ENCODE measurements at places on chromosomes 2 and 18.

DNA sequence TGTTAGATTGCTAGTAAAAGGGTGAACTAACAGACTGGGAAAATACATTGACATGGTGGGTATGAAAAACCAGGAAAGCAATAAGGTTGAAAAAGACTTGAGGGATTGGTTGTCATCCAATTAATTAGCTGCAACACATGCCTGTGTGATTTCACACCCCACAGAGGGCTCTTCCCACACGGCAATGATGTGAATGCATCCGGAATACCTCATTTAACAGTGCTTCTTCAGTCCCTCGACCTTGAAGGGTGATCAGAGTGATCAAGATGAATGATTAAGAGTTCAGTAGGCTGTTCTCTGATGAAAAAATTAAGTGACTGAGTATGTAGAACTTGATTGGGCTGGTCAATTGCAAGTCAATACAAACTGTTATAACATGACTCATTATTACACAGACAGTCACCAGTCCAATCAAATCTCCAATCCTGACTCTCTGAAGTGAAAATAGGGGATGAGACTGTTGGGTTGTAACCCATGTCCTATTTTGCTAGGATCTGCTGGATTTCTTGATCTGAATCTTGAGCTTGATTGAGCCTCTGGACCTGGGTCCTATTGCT is 924.9 kb upstream of the FAM98A start:
- no peak for DNase-seq

- no peak for DNase-seq
Measured at GRCh38 chr2:38788306-38788705, 10.3 kb downstream of the GEMIN6 start.

- no peak for DNase-seq
Measured at GRCh38 chr2:137254052-137254451, 488.7 kb downstream of the THSD7B start.

DNA sequence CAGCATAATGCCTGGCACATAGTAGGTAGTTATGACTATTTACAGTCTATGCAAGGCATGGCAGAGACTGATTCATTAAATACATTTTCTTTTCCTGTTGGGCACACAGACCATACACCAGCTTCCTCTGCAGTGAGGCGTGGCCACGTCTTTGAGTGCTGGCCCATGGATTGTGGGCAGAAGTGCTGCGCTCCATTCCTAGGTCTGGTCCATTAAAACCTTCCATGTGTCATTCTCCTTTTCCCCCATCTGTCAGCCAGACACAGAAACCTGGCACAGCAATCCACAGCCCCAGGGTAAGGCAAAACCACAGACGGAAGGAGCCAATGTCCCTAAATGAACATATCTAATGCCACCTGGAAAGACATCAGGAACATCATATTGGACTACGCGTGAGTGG is 141.9 kb downstream of the TTC32 start:
- DNase-seq, result no peak

DNA sequence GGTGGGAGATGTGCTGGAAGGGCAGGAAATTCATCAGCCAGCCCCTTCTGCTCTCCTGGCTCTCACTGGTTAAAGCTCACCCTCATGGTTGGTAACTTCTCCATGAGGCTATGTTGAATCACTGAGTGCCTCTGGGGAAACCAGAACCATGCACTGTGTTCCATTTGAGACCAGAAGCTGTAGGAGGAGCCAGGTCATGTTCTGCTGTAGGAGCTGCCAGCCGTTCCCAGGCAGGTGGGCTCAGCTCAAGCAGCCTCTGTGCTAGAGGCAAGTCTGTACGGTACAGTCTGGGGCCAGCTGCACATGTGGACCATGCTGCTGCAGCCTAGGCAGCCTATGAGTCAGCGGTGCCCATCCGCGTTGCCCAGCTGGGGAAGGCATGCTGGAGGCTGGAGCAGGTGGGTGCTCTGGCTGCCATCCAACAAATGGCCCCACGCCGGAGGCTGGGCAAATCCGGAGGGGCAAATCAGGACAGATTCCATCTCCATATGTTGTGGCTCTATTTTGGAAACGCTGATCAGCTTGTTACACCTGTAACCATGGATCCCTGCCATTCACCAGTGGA is 22.0 kb upstream of the KCNF1 start:
- DNase-seq, result no peak

GRCh38 chr2:57199663-57200062 is 846.9 kb upstream of the VRK2 start:
- DNase-seq, result no peak

- DNase-seq, result no peak
Measured at GRCh38 chr2:2026252-2026831, 282.0 kb upstream of the PXDN start.

DNA sequence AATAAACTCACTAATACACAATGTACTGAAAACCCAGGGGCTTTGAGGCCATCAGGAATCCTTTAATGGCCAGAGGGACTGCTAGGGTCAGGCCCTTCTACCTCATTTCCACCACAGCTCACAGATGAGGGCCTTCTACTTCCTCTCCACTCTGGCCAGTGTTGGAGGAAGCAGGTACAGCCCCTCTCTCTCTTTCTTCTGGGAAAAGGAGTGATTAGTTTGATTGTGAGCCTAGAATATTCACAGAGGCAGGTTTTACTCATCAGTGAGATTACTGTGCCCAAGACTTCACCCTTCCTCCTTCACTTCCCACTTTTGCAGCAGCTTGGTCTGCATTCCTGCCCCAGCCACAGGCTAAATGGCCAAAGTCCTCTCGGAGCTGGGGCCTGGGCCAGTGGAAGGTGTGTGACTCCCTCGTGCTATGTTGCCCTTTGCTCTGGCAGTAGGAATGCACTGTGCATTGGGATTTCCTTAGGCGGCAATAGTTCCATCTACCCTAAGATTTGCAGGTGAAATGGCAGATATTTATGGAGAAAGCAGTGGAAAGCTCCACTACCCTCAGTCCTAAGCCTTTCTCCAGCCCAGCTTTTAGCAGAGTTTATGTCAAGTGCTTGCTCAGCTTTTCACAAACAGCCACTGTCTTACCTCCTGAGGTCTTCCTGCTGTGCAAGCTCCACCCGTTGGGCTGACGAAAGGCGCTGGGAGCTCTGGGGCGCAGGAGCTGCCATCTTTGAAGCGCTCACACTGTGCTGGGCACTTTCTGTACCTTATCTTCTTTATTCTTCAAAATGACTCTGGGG is 36.2 kb upstream of the YES1 start:
- DNase-seq, result no peak

- DNase-seq, result no peak
Measured at GRCh38 chr2:12192762-12193161, 446.3 kb downstream of the LPIN1 start.

- no peak for DNase-seq
Measured at GRCh38 chr2:121524685-121525425, 5.8 kb upstream of the RNU4ATAC start.
